ENCODE measurements at places on chromosomes 4 and X.

DNA sequence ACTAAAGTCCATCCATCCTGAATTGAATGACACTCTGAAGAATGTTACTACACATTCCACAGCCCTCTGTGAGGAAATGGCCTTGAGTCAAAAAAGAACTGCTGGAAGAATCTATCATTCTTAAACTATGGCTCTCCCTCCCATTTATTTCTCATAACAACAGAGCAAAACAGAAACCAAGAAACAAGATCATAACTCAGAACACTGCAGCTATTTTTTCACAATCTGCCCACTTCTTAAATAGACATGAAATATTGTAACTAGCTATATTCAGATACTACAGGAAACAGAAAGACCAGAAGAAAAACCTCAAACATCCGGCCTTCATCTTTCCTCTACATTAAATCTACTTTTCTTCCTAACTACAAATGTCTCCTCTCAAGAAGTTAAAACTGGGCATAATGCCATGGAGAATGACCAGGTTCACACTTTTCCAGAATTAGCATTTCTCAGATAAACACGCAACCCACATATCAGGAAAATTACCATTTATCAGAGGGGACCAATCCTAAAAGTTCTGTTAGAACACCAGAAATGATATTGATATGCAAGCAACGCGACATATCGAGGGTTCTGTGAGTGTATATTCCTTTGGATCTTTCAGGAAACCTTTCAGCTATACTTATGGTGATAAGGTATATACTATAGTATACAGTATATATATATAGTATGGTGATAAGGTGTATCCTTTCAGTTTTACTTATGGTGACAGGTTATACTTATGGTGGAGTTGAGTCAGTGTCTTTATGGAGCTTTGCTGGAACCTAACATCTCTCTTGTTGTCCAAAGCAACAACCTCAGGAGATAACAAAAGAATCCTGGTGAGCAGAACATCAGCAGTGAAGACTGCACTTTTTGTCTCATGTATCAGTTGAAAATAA, 60.4 kb upstream of the IRF2 start:
- DNase-seq = no peak

- no peak for DNase-seq
Measured at GRCh38 chr4:85407546-85407945, 67.4 kb upstream of the ARHGAP24 start.

GRCh38 chrX:21972721-21973120, 32.2 kb downstream of the SMS start:
- peak; percentile 22 for DNase-seq

DNA sequence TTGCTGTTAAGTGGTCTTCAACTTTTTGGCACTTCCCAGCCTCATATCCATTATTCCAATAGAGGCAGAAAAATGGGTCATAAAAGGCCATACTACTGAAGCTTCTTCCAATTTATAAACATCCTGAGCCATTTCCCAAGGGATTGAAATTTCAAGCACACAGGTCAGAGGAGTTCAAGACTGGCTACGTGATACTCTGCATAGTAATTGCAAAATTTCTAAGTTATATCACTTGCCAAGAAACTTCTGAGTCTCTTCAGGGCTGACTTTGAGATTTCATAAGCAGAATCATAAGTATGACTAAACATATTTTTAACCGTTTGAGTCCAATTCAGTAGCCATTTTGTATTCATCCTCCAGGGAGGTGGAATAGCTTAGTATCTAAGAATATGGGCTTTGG, 75.6 kb upstream of the RXFP1 start:
- no peak for DNase-seq
